ENCODE measurements at places on chromosomes 13 and 19. TPM values are rescaled to one million over a fixed set of nuclear protein-coding genes. Genes with fewer than 3 reads are reported as not detected.

SHISA2 gene
- total RNA-seq = 4.6 TPM

DNA sequence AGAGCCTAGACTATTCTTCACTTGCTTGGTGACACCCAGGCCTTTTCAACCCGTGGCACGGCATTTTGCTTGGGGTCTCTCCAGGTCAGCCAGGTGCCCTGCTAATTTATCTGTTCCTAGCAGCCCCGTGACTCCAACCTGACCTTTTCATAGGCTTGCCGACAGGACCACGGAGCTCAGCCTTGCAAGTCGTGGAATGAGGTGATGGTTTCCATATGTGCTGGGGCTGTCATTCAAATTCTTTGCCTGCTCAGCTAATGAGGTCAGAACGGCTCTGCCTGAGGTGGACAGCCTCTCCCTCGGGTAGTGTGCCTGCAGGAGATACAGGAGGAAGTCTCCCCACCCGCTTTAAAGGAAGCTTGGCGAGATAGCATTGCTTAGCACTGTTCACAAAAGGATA, 61.0 kb downstream of the SHISA2 start:
- DNase-seq = no peak
- H3K27me3 ChIP-seq = no peaks in the 10 kb centered on the region
- H3K4me3 ChIP-seq = no peak overlapping the region

DNA sequence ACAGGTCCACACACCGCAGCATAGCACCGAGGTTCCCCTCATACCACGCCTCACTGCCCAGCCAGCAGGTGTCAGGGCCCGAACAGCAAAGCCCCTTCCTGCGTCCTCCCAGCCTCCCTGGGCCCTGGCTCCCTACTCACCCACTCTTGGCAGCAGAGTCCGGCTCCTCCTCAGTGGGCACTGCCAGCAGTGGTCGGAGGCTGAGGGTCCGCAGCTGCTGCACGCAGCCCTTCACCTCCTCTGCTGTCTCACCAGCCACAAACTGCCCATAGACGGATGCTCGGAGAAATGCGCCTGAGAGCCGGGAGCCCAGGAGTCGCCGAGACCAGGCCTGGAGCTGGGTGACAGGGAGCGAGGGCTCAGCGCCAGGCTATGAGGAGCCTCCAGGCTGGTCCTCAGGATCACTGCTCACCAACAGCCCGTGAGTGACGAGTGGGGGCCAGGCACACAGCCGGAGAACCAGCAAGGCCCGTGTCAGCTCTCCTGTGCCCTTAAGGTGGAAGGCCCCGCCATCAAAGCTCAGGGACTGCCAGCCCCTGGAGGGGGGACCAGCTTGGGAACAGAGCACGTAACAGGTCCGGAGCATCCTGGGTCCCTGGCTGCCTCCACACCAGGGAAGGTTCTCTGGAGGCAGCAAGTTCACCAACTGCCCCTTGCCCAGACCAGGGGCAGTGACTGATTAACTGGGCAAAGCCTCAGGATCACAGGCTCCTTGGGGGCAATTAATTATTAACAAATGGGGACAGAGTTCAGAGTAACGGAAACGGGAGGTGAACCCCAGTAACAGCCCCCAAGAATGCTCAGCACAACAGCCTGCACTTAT, at the start of gene PRODH2:
Gene PRODH2 (minus strand): TSS at position 626 of the 823 bp plus-strand sequence. CDS start 40 bp downstream, at position 586.
- H3K4me3 ChIP-seq = no peak within 1 kb of the TSS
- no peaks in the 10 kb centered on the region for H3K36me3 ChIP-seq
- no peaks in the 10 kb centered on the region for H3K4me1 ChIP-seq
- no peak within 1 kb of the TSS for H3K27ac ChIP-seq

- DNase-seq = no peak
- H3K27me3 ChIP-seq = no peaks in the 10 kb centered on the region
- peak overlapping the region; percentile 42 for H3K4me3 ChIP-seq
These were observed 704 bp downstream of the ZNF814 start for GRCh38 chr19:57888107-57888559.

DNA sequence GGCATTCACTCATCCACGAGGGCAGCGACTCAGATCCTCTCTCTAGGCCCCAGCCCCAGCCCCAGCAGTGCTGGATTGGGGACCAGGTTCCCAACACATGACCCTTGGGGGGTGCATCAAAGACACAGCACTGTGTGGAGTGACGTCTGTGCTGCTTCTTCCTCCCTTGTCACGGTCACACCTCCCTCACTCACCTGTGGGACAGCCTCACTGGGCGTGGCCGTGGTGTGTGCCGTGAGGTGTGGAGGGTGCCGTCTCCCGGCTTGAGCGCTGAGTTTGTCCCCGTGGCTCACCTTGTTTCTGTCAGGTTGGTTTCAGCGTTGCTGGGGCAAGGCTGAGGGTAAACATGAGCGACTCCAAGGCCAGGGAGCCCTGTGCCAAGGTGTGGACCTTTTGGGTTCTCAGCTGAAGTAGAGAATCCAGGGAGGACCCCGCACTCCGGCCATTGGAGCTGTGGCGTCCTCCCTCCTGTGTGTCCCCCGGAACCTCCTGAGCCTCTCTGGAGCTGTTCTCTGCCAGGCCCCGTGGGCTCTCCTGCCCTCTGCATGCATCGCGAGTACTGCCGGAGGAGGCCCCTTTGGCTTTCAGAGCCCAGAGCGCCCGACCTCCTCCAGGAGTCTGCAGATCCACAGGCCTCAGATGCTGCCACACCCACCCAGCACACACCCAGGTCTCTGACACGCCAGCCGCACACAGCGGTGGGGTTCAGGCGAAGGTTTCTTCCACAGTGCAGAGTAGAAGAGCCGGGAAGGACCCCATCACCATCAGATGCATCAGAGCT, 33.6 kb downstream of the CSNK1G2 start:
- peaks cover 73% of the 10 kb centered on the region for H3K36me3 ChIP-seq
- DNase-seq = no peak
- no peaks in the 10 kb centered on the region for H3K27me3 ChIP-seq
- H3K4me1 ChIP-seq = no peaks in the 10 kb centered on the region

Data from tibial nerve (tissue), 4 donors.